Activated effector memory CD4-positive, alpha-beta T cell treated with Interleukin-2 at 50 U/mL for 16 hours (primary cell): ENCODE measurements at places on chromosomes 13 and 19.

DNA sequence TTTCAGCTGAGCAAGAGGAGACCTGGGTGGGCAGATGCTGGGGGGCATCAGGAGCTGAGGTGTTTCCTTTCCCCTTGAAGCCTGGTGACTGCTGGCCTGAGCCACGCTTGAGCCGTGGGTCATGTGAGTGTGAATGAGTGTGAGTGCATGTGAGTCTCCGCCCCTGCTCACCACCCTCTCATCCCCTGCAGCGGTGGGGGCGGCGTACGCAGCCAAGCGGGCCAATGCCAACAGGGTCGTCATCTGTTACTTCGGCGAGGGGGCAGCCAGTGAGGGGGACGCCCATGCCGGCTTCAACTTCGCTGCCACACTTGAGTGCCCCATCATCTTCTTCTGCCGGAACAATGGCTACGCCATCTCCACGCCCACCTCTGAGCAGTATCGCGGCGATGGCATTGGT, 5.2 kb downstream of the B3GNT8 start:
- no peak for DNase-seq

- no peak for DNase-seq
These were observed 4.9 kb downstream of the CALM3 start for GRCh38 chr19:46606019-46606418.

- DNase-seq: no peak
These were observed 545 bp downstream of the NACC1 start for GRCh38 chr19:13118424-13119193.

DNA sequence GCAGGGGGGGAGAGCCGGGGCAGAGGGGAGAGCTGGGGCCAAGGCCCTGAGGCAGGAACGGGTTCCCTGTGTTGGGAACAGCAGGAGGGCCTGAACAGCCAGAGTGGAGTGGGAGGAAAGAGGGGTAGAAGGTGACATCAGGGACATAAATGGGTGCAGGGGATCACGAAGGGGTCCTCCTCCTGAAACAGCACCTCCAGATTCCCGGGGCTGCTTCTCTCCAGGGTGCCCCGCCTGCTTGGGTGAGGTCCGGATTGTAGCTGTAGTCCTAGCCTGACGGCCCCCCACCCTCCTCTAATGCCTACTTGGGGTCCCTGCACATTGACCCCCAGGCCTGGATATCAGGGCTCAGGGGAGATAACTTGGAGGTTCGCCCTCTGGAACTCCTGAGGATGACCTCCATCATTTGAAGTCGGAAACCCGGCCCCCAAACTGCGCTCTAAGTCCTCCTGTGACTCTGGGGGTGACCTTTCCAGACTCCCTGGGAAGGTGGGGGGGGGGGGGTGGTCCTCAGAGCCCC, 473 bp upstream of the SCN1B start:
- DNase-seq: no peak

- DNase-seq: no peak
These were observed 358.5 kb downstream of the MYO16 start for GRCh38 chr13:108987944-108988343.

GRCh38 chr13:93435651-93436050, 209.0 kb downstream of the GPC6 start:
- DNase-seq: no peak

DNA sequence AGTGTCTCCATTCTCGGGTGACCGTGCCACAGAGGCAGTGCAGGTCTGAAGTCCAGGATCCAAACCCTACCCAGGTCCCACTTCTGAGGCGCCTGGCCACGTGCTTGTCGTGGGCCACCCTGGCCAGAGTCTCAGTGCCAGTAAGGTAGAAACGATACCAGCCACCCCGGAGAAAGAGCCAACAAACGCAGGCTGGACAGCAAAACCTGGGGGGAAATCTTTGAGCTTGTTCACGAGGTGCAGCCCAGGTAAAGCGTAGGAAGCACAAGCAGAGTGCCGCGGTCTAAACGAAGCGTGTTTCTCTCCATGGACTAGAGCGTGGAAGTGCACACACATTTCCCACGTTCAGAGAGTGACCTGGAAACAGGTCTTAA, 95.6 kb downstream of the ATP11A start:
- no peak for DNase-seq

DNA sequence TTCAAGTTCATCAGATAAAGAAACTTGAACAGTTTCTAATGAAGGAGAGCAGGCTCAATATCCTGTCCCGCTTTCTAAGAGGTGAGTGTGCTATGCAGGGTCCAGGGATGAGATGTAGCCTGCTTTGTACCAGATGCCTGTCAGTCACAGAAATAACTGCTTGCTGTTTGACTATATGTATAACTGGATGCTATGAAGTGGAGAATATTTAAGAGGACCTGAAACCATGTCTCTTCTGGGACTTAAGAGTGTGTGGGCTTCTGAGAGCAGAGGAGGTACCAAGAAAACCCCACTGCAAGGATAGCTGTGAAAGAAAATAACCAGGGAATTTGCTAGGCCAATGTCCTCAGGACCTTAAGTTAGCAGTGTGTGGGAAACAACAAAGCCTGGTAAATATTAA, 246.3 kb upstream of the RFC3 start:
- DNase-seq: no peak

- peak; percentile 65 for DNase-seq
These were observed 977 bp downstream of the IRGQ start for GRCh38 chr19:43594710-43595604.
